ENCODE measurements at places on chromosomes 2 and 18. TPM values are rescaled to one million over a fixed set of nuclear protein-coding genes. Genes with fewer than 3 reads are reported as not detected.

DNA sequence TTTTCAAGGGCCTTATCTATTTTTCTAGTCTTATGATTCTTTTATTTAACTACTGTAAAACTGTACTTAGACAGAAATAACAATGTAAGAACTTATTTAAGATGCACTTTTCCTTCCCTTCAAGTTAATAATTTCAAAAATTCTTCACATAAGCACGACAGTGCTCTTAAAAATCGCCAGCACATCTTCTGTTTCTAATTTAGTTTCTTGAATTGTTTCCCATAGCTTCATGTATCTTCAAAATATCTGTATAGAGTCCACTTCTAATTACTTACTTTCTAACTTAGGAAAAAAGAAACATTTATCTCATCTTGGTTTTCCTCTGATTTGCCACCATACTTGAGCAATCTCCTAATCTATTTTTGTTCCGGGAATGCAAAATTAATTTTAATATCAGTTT, 196.1 kb downstream of the BABAM2 start:
- DNase-seq = no peak

The SNTG2 gene
- not detected for total RNA-seq

DNA sequence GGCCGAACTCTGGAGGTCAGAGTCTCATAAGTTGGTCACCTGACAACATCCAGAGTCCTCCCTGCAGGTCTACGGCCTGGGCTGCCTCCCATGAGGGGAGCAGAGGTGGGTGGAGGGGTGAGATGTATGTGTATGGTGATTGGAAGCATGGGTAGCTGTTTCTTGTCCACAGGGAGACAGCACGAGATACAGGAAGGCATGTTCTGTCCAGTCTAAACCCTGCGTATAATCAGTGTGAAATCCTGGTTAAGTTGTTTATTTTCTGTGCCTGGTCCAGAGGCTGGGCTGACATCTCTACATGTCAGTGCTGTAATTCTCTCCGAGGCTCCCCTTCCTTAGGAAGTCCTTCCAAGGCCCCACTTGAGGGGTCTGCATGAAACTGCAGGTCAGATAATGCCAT, 8.9 kb downstream of the TOGARAM2 start:
- DNase-seq = no peak

The EFHD1 gene
- total RNA-seq = not detected

DNA sequence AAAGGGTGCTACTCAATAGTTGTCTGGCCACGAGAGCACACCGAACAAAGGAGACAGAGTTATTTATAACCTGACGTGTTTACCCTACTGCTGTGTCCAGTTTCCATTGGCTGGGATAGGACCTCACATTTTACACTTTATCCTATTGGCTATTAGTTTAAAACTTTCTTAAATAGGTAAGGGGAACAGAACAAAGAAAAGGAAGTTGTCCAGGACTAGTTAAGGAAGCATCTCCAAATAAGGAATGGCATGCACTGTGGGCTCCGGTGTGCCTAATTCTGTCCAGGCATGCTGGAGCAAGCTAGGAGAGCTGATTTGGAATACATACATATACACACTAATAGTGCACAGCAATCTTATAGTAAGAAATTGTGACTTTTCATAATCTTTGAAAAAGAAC, 72.2 kb downstream of the CAB39 start:
- DNase-seq = no peak

The SLC9A4 gene
- not detected for total RNA-seq

The RGPD3 gene
- total RNA-seq = 0.13 TPM

GRCh38 chr2:215994911-215995310, 18.4 kb downstream of the MREG start:
- no peak for DNase-seq

GRCh38 chr2:171244970-171245782, 84.5 kb upstream of the TLK1 start:
- DNase-seq = peak; percentile 80

The PID1 gene
- 4.9 TPM for total RNA-seq

The BOLL gene
- not detected for total RNA-seq

DNA sequence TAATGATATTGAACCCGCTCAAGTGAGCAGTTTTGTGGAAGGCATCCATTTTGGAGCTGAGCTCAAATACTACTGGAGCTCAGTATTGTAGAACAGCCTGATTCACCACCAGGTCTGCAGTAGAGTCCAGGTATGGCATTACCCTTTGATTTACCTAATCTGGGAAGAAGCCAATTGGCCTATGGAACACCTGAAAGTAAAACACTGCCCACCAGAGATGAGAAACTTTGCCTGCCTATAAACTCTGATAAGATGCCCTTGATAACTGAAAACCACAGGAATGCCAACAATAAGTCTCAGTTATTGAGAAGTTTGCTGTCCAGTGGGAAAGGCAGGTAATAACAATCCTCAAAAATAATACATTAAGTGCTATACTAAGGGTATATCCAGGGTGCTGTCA, 25.5 kb upstream of the TDRD15 start:
- DNase-seq = no peak

The SCG2 gene
- 0.25 TPM for total RNA-seq

- peak; percentile 97 for DNase-seq
Observed at GRCh38 chr2:237315170-237315828, 98.7 kb downstream of the COL6A3 start.

DNA sequence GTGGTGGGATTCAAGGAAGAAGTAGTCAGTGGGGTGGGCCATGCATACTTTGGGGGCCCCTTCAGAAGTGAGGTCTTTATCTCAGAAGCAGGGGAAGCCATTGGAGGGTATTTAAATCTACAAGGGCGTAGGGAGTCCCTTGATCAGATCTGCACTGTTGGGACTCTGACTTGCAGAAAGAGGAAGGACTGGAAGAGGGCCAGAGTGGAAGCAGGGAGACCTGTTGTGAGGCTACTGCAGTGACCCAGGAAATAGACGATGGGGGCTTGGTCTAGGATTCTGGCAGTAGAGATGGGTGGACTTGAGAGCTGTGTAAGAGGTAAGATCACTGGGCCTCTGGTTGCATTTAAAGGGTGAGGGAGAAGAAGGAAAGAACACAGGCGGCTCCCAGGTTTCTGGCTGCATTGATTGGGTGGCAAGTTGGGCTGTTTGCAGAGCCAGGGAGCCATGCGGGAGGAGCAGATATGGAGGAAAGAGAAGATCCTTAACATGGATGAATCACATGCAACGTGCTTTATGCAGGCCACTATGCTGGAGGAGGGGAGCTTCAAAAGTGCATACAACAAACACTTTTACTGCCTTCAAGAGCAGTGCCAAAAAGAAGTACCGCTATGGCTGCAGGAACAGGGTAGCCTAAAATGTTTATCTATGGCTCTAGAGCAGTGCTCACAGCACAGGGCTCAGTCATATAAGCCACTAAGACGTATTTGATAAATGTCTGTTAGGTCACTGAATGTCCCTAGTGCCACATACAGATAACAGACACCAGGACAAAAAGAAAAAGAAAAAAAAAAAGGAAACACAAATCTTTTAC, 2.3 kb downstream of the SFXN5 start:
- DNase-seq = peak; percentile 47

GRCh38 chr2:186892821-186893220, 43.9 kb upstream of the ZSWIM2 start:
- no peak for DNase-seq

- no peak for DNase-seq
Observed at GRCh38 chr2:215754546-215754945, 258.8 kb downstream of the MREG start.

The CHRND gene
- total RNA-seq = not detected

The CYP27A1 gene
- 4.1 TPM for total RNA-seq

The GCKR gene
- total RNA-seq = 0.11 TPM

DNA sequence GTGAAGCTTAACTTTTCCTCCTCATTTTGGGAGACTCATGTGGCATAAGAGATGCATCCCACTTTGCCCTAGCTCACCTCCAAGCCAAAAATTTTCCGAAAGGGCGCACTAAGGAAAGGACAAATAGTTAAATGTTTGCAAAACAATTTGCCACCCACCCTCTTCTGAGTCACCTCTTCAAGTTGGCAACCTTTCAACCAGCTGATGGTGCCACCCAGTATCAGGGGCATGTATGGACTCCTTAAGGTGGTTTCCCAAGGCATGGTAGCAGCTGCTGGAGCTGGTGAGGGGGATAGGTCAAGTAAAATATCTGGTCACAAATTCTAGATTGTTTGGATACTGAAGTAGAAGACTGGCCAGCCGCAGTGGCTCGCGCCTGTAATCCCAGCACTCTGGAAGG, 17.2 kb upstream of the ITGAV start:
- DNase-seq = no peak

The ARHGAP25 gene
- total RNA-seq = not detected

DNA sequence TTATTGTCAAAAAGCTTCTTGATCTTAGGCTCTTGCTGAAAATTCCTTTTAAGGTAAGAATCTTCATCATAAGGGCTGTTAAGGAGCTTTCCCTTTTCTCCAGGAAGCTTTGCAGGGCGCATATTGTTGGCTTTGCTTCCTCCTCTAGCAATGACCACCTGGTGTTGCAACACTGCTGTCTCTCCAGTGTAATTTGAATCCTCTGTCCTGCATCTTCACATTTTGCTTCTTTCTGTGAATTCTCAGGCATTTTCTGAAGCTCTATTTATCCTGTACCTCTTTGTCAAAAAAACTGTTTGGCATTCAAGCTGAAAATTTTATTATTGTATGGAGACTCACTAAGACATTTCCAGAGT, 533.1 kb upstream of the CHAC2 start:
- DNase-seq = no peak

DNA sequence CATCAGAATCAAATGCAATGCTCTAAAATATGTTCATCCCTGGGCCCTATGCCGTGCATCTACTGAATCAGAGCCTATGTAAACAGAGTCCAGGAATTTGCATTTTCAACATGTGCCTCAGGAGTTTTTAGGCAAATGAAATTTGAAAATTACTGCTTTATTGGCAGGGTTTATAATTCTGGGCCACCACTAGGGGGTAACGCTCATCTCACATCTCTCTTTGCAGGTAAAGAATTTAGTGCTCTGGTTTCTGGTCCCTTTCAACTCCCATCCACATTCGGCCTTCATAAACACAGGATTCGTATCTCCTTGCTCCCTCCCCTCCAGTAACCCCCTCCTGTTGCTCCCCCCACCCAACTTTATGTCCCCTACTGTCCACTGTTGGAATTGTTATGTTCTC, 49.3 kb downstream of the LYPD6B start:
- DNase-seq = no peak

The KCNE4 gene
- total RNA-seq = 3.8 TPM

The PLGLB1 gene
- total RNA-seq = 0.38 TPM

The PFN4 gene
- not detected for total RNA-seq

The RUFY4 gene
- not detected for total RNA-seq

DNA sequence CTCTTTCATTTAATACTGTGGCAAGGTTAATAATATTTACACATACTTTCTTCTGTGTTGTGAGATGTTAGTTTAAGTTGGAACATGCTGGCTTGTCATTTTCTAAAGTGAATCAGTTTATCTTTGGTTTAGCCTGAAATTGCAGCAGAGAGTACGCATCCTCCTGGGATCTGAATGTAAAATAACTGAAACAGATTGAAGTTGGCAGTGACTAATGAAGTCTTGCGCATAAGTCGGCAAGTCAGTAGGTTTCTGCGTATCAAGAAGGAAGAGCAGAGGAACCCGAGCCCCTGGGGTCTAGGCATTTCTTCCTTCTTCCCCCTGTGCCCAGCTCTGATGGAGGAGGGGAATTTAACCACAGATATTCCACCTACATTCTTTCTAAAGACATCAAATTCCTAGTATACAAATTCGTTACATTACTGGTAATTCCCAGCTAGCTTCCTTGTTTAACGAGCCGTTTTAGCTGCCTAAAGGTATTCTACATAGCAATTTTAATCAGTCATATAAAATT, 392.1 kb upstream of the RAB12 start:
- no peak for DNase-seq

The IGFBP5 gene
- 117 TPM for total RNA-seq

The SPIRE1 gene
- total RNA-seq = 28.6 TPM

DNA sequence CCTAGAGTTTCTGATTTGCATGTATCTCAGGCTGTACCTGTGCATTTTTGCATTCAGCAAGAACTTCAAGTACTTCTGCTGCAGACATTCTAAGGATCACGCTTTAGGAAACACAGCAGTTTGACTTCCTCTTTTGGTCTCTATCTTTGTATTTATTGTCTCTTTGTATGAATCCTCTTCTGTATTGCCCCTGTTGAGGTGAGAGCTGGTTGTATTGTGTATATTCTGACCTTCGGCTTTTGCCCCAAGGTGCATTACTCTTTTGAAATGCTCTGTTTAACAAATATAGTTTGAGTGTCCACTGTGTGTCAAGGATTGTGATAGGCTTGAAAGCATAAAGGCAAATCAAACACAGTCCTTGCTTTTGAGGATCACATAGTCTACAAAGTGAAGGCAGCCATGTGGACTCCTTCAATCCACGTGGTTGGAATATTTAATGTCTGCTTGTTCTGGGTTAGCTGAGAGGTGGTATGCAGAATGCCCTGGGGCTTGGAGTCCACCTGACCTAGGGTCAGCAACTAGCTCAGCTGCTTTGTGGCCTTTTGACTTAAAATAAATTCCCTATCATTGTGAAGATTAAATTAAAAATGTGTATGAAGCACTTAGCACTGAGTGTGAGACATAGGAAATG, 108.1 kb downstream of the LYPD6 start:
- no peak for DNase-seq

DNA sequence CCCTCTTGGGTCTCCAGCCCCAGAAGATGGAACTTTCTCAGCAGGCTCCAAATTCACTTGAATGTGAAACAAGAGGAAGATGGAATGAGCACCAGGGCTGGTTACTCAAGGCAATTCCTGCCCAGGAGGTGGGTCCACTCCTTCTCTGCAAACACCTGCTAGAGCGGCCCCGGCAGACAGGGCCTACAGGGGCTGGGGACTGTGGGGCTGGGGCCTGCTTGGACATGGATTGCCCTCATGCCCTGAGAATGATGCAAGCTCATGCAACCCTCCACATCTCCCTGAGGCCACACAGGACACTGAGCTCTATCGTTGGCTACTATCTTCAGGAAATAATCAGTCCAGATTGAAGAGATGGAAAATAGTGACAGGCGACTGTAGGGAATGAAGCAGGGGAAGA, 39.1 kb downstream of the TFCP2L1 start:
- DNase-seq = no peak

The IGFBP2 gene
- 40.1 TPM for total RNA-seq

DNA sequence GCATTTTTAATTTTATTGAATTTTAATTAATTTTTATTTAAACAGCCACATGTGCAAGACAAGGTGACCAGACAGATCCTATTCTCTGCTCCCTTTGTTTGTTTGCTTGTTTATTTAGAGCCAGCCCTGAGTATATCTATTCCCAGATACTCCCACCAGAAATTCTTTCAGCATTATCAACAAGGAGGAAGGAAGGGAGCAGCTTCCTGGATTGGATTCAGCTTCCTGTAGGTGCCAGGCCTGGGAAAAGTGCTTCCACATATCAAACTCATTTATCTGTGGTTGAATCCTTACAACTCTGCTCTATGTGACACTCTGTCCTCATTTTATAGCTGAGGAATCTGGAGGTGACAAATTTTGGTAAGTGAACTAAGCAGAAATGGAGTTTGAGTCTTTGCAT, 60.5 kb upstream of the KLF7 start:
- peak; percentile 28 for DNase-seq

- DNase-seq = no peak
Observed at GRCh38 chr2:204258890-204259289, 286.4 kb upstream of the PARD3B start.

DNA sequence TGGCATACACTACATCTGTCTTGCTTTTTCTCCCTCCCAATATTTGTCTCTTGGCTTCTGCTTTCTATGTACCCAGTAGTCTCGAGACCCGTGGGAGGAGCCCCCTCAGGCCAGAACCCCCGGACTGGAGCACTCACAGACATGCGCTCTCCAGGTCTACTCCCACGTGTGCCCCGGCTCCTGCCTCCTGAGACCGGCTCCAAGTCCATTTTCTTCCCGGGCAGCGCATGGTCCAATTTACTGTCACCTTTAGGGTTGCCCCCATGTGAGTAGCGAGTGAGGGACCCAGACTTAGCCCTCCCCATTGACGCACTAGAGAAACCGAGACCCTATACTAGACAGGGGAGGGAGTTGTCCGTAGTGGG, 11.8 kb upstream of the TEX51 start:
- no peak for DNase-seq

All from GM23248 (cell line).